Naive thymus-derived CD8-positive, alpha-beta T cell (primary cell): ENCODE measurements at places on chromosomes 13 and 19. TPM values are rescaled to one million over a fixed set of nuclear protein-coding genes. Genes with fewer than 3 reads are reported as not detected.

DNA sequence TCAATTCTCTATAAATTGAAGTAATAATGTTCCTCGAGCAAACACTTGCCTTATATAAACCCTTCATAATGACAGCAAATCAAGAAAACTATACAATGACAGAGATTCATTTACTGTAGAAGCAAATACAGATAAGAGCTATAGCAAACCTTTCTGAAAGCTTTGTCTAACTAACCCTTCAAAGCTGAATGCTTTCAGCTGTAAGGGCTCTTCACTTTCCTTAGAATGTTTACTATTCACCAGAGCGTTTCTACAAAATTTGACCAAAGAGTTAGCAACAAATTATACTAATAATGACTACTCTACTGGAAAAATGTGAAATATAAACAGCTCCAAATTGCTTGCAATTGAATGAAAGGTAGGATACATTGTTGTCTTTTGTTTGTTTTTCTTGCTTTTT, 218.1 kb downstream of the SLITRK5 start:
- DNase-seq = no peak

DNA sequence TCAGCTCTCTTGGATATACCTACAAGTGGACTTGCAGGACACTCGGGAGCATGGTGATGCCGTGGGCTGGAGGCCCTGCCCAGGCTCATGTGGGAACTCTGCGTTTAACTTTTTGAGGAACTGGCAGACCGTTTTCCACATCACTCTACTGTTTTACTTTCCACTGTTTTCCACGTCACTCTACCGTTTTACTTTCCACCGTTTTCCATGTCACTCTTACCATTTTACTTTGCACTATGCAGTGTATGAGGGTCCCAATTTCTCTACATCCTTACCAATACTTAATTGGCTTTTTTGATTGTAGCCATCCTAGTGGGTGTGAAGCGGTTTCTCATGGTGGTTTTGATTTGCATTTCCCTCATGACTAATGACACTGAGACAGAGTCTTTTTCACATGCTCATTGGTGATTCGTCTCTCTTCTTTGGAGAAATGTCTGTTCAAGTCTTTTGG, 40.5 kb downstream of the GATAD2A start:
- no peak for DNase-seq

- no peak for DNase-seq
Observed at GRCh38 chr19:18401580-18402112, 4.2 kb upstream of the LRRC25 start.

The ZNF563 gene
- 3.4 TPM for polyA plus RNA-seq

GRCh38 chr13:24307211-24308067, 1.9 kb upstream of the C1QTNF9 start:
- no peak for DNase-seq

The GRK1 gene
- polyA plus RNA-seq = not detected

The CLEC17A gene
- not detected for polyA plus RNA-seq

GRCh38 chr13:109899748-109900147, 113.4 kb upstream of the IRS2 start:
- no peak for DNase-seq
